NCI-H1930 (cell line): ENCODE measurements at places on chromosomes 1 and 21.

GRCh38 chr1:161073474-161074121 lies 3.9 kb upstream of the ARHGAP30 start:
- DNase-seq: no peak

DNA sequence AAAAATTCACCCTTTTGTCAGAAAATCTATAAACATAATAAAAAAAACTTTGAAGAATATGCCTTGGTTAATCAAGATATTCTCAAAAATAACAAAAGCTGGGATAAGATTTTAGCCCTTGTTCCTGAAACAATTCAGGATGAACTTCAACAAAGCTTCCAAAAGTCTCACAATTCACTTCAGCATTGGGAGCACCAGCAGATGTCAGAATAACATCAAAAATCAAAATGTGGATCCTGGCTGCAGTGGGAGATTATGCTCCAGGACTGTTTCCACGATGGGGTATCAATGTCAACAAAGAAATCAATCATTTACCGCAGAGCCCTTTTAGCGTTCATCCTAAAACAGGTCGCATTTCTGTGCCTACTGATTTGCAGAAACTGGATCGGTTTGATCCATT lies 35.2 kb downstream of the ZNF670 start:
- DNase-seq: no peak

GRCh38 chr1:223242382-223242955 lies 99.4 kb upstream of the TLR5 start:
- DNase-seq: no peak

GRCh38 chr1:239829535-239829934 lies 262.1 kb upstream of the FMN2 start:
- no peak for DNase-seq

DNA sequence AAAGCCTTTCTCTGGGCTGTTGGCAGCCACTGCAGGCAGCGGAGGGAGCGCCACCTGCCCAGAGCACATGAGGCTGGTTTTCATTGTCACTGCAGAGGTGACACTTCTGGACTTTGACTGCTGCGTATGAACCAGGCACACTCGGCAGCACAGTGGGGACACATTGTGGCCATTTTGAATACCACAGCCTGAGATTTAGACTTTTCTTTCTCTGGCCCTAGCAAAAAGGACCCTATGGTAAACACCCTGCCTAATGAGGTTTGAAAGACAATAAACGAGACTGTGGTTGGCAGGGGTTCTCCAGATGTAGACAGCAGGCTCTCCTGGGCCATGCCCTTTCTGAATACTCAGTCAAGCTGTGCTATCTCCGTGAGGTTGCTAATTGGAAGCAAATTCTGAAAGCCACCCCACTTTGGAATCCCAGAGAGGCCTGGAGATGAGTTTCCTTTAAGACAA lies 12.0 kb upstream of the KCNE2 start:
- peak; percentile 39 for DNase-seq

DNA sequence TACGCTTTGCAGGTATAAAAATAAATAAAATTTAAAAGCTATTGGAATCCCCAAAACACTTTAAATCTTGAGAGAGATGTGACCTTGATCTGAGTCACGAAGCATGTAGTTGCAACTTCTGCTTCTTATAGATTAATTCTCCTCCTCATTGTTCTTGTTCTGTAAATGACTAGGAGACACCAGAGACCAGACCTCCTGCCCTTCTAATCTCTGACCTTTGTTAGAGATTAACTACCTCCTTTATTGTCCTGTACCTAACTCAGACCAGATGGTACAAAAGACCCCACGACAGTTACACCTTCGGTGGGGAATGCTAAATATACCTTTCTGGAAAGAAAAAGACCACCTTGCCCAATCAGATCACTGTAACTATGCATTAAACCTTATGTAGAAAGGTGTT lies 76.9 kb upstream of the NEK2 start:
- no peak for DNase-seq

DNA sequence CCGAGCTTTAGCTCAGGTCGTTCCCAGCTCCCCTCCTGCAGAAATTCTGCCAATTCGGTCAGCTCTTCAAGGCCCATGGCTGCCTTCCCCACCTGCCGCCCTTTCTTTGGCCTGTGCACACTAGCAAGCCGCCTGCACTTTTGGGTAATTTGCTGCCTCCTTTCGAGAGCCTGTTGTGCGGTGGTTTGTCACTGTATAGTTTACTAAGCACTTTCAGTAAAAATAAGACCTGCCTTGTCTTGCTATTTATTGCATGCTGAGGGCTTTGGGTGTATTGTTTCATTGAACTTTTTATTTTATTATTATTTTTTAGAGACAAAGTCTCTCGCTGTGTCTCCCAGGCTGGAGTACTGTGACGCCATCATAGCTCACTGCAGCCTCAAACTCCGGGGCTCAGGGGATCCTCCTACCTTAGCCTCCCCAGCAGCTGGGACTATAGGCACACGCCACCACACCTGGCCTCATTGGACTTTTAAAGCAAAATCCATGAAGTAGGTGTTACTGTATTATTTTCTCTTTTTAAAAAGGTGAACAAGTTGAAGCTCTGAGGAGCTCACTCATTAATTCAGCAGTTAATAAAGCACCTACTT lies 1.1 kb upstream of the FABP3 start:
- DNase-seq: no peak

DNA sequence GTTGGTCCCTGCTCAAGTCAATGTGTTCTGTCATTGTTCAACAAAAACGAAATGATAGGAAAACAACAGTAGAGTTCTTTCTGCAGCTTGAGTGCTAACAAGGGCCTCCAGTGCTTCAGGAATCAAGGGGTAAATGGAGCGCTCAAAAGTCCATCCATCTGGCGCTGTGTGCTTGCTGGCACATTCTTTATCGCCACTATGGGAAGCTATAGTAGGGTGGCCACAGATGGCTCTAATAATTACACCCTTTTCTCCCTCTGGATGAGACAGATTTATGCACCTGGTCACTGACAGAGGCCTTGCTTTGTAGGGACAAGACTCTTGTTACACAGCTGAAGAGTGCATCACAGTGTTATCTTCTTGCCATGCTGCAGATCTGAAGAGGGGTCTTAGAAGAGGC lies 136.0 kb downstream of the GDAP2 start:
- no peak for DNase-seq

- DNase-seq: no peak
Observed at GRCh38 chr1:178075333-178075732, 18.6 kb upstream of the RASAL2 start.

DNA sequence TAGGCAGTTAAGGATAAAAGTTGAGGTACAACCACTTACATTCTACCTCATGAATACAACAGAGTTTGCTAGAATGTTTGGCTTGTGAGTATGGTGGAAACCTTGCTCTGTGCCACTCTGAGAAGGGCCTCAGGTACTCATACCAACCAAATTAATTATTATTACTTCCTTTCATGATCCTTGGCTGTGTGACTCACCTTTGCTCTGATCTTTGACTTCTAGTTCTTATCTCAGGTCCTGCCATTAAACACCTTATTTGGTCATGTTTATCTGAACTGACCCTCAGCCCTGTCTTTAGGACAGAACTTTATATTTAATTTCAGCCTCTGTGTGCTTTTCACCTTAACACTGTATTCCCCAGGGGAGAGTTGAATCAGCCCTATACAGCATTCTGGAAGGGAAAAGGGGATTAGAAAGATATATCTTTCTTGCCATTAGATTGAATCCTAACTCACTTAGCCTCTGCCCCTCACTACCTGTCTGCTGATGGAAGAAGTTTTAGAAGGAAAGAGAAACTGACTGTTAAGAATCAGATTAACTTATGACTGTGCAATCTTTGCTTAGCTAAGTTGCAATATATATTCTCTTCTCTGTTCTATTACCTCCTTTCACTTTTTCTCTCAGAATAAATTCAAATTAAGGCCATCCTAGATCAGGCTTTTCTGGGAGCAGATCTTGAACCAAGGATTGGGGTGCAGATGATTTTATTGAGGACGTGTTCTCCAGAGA lies 260.4 kb upstream of the DPYD start:
- DNase-seq: no peak

DNA sequence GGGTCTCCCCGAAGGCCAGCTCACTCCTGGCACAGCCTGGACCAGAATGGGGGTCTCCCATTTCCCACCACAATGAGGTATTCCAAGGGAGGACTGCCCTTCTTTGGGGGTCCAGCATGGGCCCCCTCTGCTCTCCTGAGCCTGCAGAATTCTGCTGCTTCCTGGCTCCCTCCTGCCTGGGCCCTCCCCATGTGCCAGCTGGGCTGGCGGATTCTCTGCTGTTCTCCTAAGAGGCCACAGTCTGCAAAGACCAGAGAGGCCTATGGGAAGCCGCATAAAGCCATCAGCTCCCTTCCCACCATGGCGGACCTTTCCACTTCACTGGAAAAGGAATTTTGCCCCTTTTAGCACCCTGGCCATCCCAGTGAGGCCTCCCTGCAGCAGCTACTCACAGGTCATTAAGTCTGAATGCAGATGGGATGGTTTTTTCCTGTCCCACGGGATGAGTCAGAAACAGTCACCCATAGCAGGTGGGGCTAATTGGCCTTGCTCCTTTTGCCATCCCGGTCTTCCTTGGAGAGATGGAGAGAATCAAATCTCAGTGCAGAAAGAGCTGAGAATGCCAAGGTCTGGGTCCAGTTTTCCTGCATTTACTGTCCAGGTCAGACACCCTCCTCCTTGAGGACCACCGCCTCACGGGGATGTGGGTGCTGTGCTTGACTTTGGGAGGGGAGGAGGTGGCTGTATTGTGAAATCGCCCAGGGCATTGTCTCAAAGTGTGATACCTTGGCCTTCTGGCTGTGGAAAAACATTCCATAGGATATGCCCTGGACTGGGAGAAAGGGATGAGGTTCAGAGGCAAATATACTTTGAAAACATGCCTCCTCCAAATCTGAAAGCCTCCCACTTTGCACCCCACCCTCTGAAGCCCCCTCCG lies 23.2 kb downstream of the MYBPH start:
- DNase-seq: no peak

DNA sequence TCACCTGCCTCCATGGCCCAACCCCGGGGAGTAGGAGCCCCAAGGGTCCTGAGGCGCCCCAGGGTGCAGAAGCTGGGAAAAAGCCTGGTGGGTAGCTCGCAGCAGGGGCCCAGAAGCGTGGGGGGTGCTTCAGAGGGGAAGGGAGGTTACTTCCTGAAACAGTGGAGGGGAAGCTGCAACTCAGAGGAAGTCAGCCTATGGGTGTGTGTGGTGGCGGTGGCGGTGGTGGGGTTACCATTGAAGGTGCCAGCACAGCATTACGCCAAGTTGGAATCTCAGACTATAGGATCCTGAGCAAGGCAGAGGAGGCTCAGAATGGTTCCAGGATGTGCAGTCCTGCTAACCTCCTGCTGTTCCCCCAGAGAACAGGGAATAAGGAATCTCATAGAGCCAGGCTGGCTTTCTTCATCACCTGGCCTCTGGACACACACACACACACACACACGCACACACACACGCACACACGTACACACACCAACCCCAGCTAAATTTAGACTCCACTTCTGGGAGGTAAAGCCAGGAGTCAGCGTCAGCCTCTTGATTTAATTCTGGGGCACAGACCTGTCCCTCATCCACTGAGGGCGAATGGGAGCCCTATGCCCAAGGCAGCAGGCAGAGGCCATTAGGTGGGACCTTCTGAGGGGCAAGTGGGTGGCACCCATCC lies 1.3 kb downstream of the DENND4B start:
- no peak for DNase-seq

- no peak for DNase-seq
Observed at GRCh38 chr21:36471254-36471723, 8.6 kb downstream of the CLDN14 start.

DNA sequence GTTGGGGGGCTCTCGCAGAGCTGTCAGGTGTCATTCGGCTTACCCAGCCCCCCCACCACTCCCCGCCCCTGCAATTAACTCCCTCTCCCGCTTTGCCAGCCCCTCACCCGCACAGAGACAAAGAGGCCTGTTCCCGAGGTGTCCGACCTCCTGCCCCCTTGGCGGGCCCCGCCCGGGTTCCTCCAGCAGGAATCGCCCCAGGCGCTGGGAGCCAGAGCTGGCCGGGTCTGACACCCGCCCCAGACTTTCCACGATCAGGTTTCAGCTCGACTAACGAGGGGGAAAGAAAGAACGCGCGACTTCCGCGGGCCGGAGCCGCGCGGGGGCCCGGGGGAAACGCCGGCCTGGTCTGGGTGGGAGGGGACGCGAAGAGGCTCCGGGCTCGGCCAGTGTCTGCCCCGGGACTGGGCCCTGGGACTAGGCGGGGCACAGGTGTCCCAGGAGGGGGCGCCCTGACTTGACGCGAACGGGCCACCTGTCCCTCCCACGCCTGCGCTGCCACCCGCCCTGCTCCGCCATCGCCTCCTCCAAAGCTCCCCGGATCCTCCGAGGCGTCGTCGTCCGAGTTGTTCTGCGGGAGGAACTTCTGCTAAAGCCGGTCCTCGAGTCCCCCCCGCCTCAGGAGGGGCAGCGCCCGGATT lies 36.4 kb upstream of the HHAT start:
- peak; percentile 66 for DNase-seq

- DNase-seq: no peak
Observed at GRCh38 chr1:117836069-117836468, 93.4 kb downstream of the GDAP2 start.

DNA sequence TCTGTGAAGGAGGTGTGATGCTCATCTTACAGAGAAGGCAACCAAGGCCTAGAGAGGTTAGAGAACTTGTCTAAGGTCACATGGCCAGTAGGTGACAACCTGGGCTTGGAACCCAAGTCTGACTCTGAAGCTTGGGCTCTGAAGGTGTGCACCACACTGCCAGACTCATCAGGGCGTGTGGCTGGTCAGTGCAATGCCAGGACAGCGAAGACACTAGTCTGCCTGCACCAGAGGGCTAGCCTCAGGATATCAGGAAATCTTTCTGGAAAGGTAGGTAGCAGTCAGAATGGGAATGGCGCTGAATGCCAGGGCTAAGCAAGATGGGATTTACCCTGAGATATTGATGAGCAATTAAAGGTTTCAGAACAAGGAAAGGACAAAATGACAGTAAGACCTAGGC lies 34.9 kb downstream of the ELK4 start:
- DNase-seq: no peak

GRCh38 chr1:15820478-15820877 lies 13.0 kb upstream of the UQCRHL start:
- DNase-seq: no peak

DNA sequence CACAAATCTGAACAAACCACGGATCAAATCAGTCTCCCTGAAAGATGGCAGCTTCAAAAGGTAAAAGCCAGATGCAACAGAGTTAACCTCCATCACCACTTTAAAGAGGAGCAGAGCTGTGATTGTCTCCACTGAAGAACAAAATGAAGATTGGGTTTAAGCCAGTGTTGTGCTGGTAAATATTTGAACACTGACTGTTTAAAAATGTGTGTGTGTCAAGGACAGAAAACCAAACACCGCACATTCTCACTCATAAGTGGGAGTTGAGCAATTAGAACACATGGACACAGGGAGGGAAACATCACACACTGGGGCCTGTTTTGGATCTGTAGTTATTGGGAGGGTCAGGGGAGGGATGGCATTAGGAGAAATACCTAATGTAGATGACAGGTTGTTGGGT lies 83.9 kb downstream of the ST6GALNAC5 start:
- DNase-seq: peak; percentile 46
